ENCODE measurements at places on chromosomes 11 and 22. TPM values are rescaled to one million over a fixed set of nuclear protein-coding genes. Genes with fewer than 3 reads are reported as not detected.

The FOLR2 gene
- 1.3 TPM for total RNA-seq

DNA sequence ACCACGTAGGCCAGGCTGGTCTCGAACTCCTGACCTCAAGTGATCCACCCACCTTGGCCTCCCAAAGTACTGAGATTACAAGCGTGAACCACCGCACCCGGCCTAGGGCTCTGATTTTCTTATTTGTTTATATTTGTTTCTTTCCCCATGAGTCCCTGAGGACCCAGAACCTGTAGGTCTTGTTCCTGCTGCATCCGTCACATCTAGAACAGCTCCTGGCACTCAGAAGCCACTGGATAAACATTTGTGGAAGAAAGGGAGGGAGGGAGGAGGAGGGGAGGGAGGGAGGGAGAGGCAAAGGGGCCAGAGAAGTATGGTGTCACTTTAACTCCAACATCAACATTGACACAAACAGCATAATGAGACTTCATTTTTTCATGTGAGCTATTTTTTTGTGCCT, 67.7 kb downstream of the CELSR1 start:
- H3K27ac ChIP-seq, result no peak overlapping the region
- no peaks in the 10 kb centered on the region for H3K4me1 ChIP-seq
- no peaks in the 10 kb centered on the region for H3K36me3 ChIP-seq
- no peak overlapping the region for H3K4me3 ChIP-seq

DNA sequence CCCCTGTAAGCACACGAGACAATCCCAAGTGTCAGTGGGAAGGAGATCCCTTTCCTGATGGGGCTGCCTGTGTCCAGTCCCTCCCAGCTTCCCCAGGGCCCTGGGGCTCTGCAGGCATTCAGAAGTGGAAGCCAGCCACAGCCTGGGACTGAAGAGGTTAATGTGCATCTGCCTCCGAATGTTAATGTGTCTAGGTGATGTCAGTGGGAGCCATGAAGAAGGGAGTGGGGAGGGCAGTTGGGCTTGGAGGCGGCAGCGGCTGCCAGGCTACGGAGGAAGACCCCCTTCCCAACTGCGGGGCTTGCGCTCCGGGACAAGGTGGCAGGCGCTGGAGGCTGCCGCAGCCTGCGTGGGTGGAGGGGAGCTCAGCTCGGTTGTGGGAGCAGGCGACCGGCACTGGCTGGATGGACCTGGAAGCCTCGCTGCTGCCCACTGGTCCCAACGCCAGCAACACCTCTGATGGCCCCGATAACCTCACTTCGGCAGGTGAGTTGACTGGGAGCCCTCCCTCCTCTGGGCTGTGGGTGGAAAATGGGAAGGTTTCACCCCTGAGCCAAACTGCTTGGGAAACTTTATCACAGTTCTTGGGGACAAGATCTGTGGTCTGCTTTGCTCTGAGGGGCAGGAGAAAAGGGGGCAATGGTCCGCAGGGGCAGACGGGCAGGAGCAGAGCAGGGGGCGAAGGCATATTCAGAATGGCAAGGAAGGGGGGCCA, at the start of gene MCHR1:
Gene MCHR1, plus strand, starts transcription at position 236 of the 715 bp plus-strand sequence. Its CDS starts 169 bp downstream, at position 405.
- no peak for DNase-seq
- peak within 1 kb of the TSS; percentile 5 for H3K4me3 ChIP-seq
- H3K36me3 ChIP-seq, result no peaks in the 10 kb centered on the region
- peaks cover 12% of the 10 kb centered on the region for H3K4me1 ChIP-seq

The DGCR6 gene
- total RNA-seq, result 21.7 TPM

GRCh38 chr11:68342459-68343158, 30.2 kb downstream of the LRP5 start:
- H3K27me3 ChIP-seq, result no peaks in the 10 kb centered on the region
- no peak overlapping the region for H3K4me3 ChIP-seq
- H3K4me1 ChIP-seq, result no peaks in the 10 kb centered on the region
